ENCODE measurements at places on chromosomes 1 and 21.

DNA sequence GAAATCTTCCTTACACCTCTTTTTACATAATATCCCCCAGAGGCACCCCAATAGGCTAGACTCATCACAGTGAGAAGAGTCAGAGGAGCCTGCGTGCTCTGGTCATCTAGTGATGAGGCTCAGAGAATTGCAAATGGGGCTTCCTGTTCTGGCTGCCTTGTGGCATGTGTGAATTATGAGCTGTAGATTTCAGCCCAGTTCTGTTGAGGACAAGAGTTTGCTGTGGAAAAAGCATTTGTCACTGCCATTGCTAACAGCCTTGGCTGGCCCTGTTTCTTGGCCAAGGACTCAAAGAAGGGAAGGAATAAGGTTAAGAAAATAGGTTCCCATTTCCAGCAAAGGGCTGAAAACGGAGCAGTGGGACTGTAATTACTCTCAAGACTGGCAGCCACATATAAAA lies 30.7 kb downstream of the MRAP start:
- DNase-seq, result no peak

DNA sequence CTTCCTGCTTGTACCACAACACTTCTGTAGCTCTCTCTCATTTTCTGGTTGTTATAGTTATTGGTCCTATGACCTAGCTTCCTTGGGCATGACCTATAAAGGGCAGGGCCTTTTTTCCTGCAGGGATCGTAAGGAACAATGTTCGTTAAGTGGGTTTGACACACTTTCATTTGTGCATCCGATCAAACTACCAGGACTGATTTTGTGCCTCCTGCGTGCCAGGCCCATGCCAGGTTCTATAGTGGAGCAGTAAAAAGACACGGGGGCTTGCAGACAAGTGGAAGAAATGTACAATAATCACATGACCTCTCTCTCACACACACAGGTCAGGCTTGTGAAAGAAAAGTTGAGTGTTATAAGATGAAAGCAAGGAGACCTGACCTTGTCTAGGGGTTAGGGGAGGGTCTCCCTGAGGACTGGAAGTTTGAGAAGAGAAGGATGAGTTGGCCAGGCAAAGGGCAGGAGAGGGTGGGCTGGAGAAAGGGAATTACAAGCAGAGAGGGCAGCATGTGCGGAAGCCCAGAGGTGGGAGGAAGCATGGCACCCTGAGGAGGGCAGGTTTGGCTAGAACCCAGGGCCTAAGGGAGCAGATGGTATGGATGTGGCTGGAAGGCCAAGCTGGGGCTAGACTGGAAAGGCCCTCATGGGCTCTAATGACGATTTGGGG lies 145.4 kb downstream of the GRIK3 start:
- no peak for DNase-seq

- DNase-seq, result no peak
Measured at GRCh38 chr21:26948194-26948593, 18.7 kb downstream of the ADAMTS5 start.

- no peak for DNase-seq
Measured at GRCh38 chr1:227242811-227243682, 75.2 kb downstream of the CDC42BPA start.

GRCh38 chr21:34971656-34972055 lies 77.4 kb downstream of the RUNX1 start:
- DNase-seq, result no peak

- no peak for DNase-seq
Measured at GRCh38 chr1:167695147-167695546, 26.6 kb upstream of the MPZL1 start.

- DNase-seq, result peak; percentile 8
Measured at GRCh38 chr1:218351391-218352074, 6.4 kb downstream of the TGFB2 start.

GRCh38 chr1:6303397-6304012 lies 42.6 kb upstream of the GPR153 start:
- DNase-seq, result no peak

DNA sequence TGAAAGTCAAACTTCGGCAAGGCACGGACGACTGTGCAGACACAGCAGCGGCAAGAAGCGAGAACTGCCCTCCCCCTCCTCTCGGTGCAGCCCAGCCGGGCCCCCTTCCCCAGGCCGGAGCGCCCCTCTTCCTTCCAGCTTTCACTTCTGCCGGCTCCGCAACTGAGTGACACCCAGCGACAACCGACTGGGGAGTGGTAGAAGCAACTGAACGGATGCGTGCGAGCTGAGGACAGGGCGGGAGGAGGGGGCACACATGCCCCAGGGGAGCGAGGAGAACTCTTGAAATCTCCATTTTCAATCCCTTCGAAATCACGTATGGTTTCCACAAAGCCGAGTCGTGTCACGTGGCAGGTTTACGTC lies 146.6 kb downstream of the PGBD5 start:
- no peak for DNase-seq

GRCh38 chr1:38061883-38062328 lies 15.3 kb upstream of the POU3F1 start:
- no peak for DNase-seq

GRCh38 chr1:154327466-154328317 lies 2.4 kb downstream of the ATP8B2 start:
- DNase-seq, result peak; percentile 37

DNA sequence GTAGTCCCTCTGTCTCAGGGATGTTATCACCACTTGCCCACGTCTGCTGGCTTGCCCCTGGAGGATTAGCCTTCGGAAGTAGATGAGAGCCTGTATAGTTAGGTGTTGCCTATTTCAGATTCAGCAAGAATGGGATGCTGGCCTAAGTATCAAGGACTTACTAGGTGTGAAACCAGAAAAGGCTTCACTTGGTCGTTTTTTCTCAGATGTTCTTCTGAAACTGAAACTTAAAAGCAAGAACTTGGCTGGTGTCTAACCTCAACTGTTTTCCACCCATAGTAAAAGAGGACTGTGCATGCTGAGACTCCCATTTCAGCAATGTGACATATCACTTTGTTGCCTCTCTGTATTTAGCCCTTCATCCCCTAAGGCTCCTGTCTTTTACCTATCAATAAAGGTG lies 67.0 kb upstream of the LRRC53 start:
- DNase-seq, result no peak

DNA sequence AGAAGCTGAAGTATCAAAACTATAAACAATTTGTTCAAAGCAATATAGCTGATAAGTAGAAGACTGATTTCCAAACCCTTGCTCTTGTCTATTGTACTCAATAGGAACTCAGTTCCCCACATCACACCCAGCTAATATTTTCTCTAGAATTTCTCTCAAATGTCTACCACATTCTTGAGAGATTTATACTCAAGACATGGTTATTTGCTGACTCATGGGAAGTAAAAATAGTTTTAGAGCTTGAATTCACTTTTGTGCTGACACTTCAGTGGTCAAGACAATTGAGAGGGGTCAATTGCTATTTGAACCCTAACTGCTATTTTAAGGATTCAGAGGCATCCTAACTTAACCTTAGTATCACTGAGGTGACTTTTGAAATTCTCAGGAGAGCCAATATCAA lies 99.0 kb downstream of the TNNI3K start:
- no peak for DNase-seq

- DNase-seq, result no peak
Measured at GRCh38 chr21:26119906-26120305, 50.7 kb downstream of the APP start.

DNA sequence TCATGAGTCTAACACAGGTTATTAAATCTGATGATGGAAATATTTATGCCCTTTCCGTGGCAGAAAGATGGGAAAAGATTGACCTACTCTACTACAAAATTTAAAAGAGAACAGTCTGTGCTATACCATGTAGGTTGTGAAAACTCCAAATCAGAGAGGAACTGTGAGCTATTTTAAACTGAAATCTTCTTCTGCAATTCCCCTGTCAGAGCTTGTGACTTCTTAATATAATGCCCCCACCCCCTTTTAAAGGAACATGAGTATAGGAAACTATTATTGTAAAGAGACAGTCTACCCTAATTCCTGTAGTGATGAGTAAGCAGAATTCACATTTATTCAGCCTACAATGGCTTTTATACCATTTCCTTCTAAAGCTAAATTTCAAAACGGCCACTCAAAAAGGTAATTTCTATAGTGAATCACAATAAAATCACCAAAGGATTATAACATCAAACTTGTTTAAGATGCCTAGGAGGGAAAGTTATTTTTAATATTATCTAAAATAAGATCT lies 11.7 kb downstream of the DSCAM start:
- DNase-seq, result no peak

GRCh38 chr1:147292631-147293251 lies 50.3 kb downstream of the CHD1L start:
- no peak for DNase-seq

GRCh38 chr21:36396971-36397370 lies 11.8 kb downstream of the CHAF1B start:
- no peak for DNase-seq

DNA sequence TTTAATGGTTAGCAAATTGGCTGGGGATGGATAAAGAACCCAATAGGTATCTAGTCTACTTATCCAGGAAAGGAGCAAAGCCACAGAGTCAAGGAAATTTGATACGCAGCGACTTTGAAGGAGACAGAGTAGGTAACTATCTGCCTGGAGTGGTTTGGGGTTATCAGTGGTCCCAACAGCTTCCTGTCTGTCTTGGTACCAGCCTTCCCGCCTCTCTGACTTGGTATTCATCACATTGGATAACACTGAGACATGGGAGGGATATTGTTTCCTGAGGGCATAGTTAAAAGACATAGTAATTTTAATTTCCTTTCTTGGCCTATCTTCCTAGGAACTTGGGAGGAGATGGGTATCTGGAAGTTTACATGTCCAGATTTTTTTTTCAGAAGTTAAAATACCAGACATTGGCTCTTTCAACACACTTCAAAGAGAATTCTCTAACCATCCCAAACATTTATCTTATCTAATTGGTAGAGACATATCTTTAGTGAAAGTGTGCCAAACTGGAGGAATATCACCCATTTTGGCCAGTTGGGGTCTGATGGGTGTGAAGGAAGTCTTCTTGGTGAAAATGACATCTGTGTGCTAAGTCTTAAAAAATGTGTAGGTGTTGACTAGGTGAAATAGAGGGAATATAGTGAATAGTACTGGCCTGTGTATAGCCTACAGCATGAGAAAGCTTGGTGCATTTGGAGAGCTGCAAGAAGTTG lies 65.0 kb downstream of the RGS5 start:
- no peak for DNase-seq

DNA sequence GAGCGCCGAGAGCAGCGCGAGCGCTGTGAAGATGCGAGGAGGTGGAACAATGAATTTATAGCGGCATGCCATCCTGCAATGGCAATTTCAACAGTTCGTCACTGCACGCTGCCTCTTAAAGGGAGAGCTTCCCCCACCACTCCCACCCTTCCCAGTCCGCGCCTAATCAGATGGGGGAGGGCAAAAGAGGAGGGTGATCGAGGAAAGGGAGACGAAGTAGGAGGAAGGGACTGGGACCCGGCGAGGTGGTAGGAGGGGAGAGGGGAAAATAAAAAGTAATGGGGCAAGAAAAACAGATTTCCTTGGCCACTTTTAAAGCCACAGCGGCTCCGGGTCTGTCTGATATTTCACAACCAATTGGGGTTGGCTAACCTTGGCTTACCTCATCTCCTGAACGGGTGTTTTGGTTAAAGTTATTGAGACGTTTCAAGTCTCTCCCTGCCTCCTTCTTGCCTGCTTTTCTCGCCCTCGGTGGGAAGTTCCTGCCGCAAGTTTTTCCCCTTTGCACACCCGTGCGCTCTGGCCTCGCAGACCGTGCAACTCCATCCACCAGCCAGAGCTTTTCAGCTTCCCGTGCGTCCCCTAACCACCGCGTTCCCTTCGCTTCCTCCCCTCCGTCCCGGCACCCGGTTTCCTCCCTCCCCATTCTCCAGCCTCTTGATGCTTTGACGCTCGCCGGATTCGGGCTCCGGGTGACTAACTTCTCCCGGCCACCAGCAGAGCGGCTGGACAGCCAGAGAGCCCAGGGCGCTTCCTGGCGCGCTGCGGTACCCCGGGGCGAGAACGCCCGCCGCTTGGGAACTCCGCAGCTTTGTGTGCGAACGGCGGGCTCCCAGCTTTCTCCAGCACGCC lies at the start of gene ADAMTS5:
Gene ADAMTS5, minus strand, starts transcription at position 27 of the 852 bp plus-strand sequence. CDS start 697 bp downstream, outside the sequence.
- no peak for DNase-seq

DNA sequence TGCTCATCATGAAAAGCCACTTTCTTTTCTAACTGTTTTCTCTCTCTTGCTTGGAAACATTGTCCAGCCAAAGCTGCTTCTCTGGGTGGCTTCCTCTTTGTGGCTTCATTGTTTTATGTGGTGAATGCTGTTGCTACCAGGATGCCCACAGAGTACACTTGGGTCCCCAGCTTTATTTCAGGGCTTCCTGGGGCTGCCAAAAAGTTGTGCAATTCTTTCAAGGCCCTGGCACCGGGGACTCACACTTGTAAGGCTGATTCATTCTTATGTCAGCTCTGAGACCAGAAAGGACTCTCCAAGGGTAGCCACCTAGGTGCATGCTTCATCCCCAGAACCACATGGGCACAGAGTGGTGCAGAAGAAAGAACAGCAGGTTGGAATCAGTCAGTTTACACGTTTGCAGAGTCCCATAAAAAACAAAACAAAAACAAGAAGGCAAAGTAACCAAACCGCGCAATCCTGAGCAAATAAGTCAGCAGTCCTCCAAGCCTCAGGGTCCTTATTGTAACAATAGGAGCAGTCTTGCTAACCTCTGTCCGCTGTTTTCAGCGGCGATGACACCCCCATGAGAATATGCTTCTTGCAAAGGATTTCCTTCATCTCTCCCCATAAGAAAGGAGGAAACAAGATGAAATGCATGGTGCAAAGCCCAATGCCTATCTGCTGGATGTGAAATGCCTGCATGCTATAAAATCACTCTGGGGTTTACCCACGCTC lies 89.9 kb upstream of the SSX2IP start:
- DNase-seq, result no peak

- DNase-seq, result no peak
Measured at GRCh38 chr1:150183061-150183460, 33.3 kb downstream of the PLEKHO1 start.

GRCh38 chr1:176692431-176692830 lies 229.5 kb downstream of the PAPPA2 start:
- no peak for DNase-seq

DNA sequence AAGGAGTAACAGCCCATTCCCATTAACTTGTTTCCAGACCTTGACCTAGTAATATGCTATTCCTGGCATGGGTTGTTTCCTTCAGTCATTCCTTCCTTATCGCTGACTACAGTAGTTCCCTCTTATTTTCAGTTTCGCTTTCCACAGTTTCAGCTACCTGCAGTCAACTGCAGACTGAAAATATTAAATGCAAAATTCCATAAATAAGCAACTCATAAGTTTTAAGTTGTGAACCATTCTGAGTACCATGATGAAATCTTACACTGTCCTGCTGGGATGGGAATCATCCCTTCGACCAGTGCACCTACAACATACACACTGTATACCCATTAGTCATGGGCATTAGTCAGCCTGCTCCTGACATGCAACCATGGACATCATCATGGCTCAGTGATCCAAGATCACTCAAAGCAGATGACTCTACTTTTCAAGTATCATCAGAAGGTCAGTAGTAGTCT lies 66.7 kb downstream of the CCDC30 start:
- DNase-seq, result no peak

Data from T-helper 1 cell (primary cell).